Esophagus squamous epithelium (tissue), 5 donors: ENCODE measurements at places on chromosomes 7 and 10. TPM values are rescaled to one million over a fixed set of nuclear protein-coding genes. Genes with fewer than 3 reads are reported as not detected.

DNA sequence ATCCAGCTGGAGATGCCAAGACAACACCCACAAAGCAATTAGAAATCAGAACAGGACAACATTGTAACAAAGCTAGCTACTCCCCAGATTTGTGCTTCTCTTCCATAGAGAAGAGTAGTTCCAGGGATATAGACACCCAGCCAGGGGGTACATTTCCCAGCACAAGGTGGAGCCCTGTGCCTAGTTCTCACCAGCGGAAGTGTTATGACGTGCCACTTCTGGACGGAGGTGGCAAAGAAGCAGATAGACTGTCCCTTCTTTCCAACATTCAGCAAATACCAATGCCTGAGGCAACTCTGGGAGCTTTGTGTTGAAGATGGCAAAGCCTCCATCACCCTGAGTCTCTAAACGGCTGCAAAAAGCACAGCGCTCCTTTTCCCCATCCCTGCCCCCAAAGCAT, 23.4 kb upstream of the GSAP start:
- H3K27ac ChIP-seq: no peak overlapping the region
- H3K4me3 ChIP-seq: no peak overlapping the region
- no peak for DNase-seq
- H3K27me3 ChIP-seq: no peaks in the 10 kb centered on the region

- no peaks in the 10 kb centered on the region for H3K27me3 ChIP-seq
- H3K36me3 ChIP-seq: no peaks in the 10 kb centered on the region
- H3K4me1 ChIP-seq: no peaks in the 10 kb centered on the region
- no peak overlapping the region for H3K27ac ChIP-seq
- DNase-seq: no peak
- no peak overlapping the region for H3K4me3 ChIP-seq
These were observed 185.7 kb upstream of the ADO start for GRCh38 chr10:62618576-62619412.

DNA sequence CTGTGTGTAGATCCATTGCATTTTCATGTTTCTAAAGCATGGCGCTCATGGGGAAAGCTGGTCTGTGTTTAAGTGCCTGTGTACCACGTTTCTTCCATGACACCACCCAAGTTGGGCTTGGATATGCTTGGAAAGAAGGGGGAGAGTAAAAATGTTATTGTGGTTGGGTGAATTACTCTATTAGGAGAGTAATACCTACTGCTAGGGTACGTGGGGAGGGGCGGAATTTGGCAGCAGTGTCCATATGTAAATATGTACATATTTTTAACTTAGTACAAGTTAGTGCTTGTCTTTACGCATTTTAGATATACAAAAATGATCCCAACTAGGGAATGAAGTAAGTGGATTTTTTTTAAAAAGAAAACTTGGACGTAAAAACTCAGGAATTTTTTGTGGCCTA, 42.9 kb upstream of the SAMD8 start:
- no peaks in the 10 kb centered on the region for H3K27me3 ChIP-seq
- H3K27ac ChIP-seq: no peak overlapping the region
- no peak for DNase-seq
- H3K4me1 ChIP-seq: no peaks in the 10 kb centered on the region
- H3K36me3 ChIP-seq: no peaks in the 10 kb centered on the region
- H3K4me3 ChIP-seq: no peak overlapping the region

ZNF853 gene
- 2.9 TPM for total RNA-seq

COPS6 gene
- 50.6 TPM for total RNA-seq

GRCh38 chr10:132176623-132177500, 9.9 kb upstream of the DPYSL4 start:
- DNase-seq: no peak
- no peaks in the 10 kb centered on the region for H3K27me3 ChIP-seq
- no peak overlapping the region for H3K4me3 ChIP-seq
- no peak overlapping the region for H3K27ac ChIP-seq
- H3K4me1 ChIP-seq: no peaks in the 10 kb centered on the region

UTF1 gene
- total RNA-seq: not detected

- no peak overlapping the region for H3K27ac ChIP-seq
- DNase-seq: no peak
- H3K4me1 ChIP-seq: no peaks in the 10 kb centered on the region
- H3K27me3 ChIP-seq: no peaks in the 10 kb centered on the region
- H3K4me3 ChIP-seq: no peak overlapping the region
These were observed 33.5 kb downstream of the ZNF800 start for GRCh38 chr7:127359011-127359410.

NUTM2D gene
- total RNA-seq: 4.1 TPM

SFMBT2 gene
- total RNA-seq: 1.8 TPM

DNA sequence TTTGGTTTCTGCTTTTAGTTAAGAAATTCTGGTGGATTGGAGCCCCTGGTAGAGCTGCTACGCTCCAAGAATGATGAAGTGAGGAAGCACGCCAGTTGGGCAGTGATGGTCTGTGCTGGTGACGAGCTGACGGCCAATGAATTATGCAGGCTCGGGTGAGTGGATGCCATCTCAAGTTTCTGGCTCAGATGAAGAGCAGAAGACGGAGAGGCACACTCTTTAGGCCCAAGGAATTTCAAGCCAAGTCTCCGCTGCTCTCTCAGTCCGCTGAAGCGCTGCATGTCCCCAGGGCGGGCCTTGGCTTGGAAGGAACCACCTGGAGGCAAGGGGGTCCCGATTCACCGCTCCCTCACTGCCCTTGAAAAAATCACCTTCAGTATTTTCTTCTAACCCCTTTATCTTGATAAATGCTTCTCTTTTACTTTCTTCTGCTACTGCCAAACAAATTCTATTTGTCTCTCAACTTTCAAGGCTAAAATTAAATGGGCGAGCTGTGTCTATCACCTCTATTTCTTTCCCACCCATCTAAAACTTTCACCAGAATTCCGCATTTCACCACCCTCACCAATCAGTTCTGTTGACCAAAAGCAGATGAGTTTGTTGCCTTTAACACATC, 74.2 kb downstream of the ARMC3 start:
- H3K4me1 ChIP-seq: no peaks in the 10 kb centered on the region
- H3K4me3 ChIP-seq: no peak overlapping the region
- H3K36me3 ChIP-seq: no peaks in the 10 kb centered on the region
- no peak overlapping the region for H3K27ac ChIP-seq
- no peak for DNase-seq

OPN1SW gene
- total RNA-seq: not detected

ZCCHC24 gene
- total RNA-seq: 8.6 TPM

DNA sequence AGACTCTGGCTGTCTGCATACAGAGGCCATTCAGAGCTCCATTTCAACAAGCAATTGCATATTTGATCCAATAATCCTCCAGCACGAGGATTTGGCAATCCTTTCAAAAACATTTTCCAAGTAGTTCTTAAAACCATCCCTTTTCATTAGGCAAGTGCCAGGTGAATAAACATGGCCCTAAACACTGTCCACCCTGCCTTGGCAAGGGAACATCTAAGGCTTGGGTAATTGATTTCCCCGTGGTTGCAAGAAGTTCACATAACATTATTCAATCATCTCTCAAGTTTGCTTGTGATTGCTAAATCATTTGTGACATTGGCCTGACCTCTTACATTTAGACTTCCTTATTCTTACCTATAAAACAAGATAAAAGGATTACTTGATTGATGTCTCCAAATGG, 175.2 kb downstream of the CTTNBP2 start:
- H3K27me3 ChIP-seq: no peaks in the 10 kb centered on the region
- no peaks in the 10 kb centered on the region for H3K4me1 ChIP-seq
- no peak overlapping the region for H3K4me3 ChIP-seq
- no peaks in the 10 kb centered on the region for H3K36me3 ChIP-seq

DNA sequence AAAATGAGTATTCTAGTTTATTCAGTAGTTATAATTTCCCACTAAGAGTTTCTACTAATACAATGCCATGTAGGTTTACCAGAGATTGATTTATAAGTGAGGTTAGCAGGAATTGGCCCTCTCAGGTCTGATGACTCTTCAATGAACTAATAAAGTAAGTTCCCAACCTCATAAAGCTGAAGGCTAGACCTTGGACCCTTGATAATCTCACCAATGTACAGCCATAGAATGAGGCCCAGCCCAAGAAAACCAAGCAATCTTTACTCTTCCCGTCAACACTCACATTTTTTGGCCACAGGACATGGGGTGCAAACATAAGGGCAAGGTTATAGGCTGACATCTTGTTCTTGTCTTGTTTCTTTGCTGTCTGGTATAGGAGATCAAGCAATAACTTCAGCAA, 33.3 kb downstream of the ARHGAP19 start:
- H3K36me3 ChIP-seq: no peaks in the 10 kb centered on the region
- no peak for DNase-seq
- H3K27me3 ChIP-seq: no peaks in the 10 kb centered on the region

- no peak overlapping the region for H3K27ac ChIP-seq
- no peak overlapping the region for H3K4me3 ChIP-seq
These were observed 284.5 kb upstream of the KLF6 start for GRCh38 chr10:4069491-4069890.

OR2A14 gene
- not detected for total RNA-seq

PIK3CG gene
- 6.1 TPM for total RNA-seq

CPN1 gene
- total RNA-seq: not detected

DNA sequence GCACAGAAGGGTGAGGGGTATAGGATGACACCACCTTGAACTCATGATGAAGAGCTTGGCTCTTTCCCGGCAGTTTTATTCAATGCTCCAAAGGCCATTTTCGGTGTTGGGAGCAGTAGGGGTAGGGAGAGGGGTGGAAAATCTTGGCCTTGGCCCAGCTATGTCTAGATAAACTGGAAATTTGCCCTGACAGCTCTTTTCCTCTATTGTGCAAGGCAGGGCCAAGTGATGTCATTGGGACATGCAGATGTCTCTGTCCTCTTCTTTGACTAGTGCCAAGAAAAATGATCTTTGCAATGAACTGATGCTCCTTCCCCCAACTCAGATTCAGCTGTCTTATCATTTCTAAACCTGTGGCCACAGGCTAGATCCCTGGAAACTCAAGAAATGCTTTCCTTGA, 27.7 kb upstream of the PRKCQ start:
- no peaks in the 10 kb centered on the region for H3K27me3 ChIP-seq
- DNase-seq: no peak
- H3K36me3 ChIP-seq: no peaks in the 10 kb centered on the region
- no peaks in the 10 kb centered on the region for H3K4me1 ChIP-seq
- no peak overlapping the region for H3K4me3 ChIP-seq

PIP4K2A gene
- total RNA-seq: 9.0 TPM

DNA sequence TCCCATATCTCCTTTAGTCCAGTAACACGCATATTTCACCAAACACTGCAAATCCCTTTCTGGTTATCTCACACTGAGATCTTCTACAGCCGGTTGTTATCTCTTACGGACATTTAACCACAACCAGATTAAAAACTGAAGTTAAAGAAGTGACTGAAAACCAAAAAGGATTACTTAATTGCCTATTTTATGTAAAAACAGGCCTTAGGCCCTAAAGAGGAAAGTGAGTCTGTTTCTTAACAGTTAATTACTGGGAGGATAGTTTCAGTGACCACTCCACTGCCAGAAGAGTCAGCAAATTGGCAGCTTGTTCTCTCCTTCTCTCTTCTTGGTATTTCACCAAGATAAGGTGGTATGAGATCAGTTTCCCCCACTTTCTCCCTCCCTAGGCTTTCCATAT, 161.9 kb upstream of the MEOX2 start:
- no peaks in the 10 kb centered on the region for H3K27me3 ChIP-seq
- H3K4me1 ChIP-seq: no peaks in the 10 kb centered on the region
- no peak for DNase-seq
- no peak overlapping the region for H3K4me3 ChIP-seq
- H3K36me3 ChIP-seq: no peaks in the 10 kb centered on the region

- no peak overlapping the region for H3K27ac ChIP-seq
- H3K4me3 ChIP-seq: no peak overlapping the region
- H3K36me3 ChIP-seq: no peaks in the 10 kb centered on the region
- no peak for DNase-seq
These were observed 5.2 kb downstream of the OPTN start for GRCh38 chr10:13105184-13105583.

DNA sequence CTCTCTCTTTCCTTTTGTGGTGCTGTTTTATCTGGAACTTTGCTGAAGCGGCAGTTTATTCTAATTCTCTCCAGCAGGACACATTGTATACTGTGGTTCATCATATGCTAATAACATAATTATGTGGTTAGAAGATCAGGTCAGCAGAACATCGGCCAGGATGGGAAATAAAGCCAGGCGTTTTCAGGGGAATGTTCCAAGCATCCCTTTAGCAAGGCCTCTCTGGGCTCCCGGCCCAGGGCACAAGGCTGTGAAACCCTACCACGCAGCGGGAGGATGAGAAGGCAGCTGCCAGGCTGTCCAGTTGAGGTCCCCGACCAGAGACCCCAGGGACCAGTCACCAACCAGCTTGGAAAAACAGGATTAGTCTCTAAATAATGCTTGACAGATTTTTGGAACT, 112.2 kb upstream of the GALNT17 start:
- no peaks in the 10 kb centered on the region for H3K27me3 ChIP-seq
- no peaks in the 10 kb centered on the region for H3K4me1 ChIP-seq
- peak overlapping the region; percentile 47 for H3K27ac ChIP-seq
- DNase-seq: no peak
- no peaks in the 10 kb centered on the region for H3K36me3 ChIP-seq

OR6V1 gene
- total RNA-seq: not detected

FEZF1 gene
- total RNA-seq: not detected

ITPRID1 gene
- total RNA-seq: 1.00 TPM

DNA sequence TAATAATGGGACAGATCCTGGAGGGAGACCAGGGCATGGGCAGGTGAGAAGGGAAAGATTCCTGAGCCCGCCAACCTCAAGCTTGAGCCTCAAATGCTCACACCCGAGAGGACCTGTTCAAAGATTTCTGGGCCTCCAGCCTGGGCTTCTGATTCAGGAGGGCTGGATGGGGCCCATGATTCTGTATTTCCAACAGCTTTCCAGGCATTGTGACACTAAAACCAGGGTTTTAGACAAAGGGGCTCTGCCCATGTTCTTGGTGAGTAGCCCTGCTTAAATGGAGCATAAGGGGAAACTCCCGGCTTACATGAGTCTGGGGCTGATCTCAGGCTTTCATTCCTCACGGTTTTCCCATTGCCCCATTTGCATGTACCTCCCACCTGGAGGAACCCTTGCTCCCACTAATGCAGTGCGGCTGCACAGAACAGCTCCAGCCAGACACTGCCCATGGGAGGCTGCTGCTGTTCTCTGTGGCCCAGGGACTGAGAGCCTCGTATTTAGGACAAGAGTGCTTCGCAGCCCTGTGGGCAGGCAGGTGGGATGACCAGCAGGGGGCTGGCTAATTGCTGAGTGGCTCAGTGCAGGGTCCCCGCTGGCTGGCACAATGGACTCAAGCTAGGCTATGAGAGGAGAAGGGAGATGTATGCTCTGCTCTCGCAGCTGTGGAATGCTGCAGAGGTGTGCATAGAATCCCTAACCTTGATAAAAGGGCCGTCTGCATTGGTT, 135.3 kb upstream of the COBL start:
- H3K36me3 ChIP-seq: no peaks in the 10 kb centered on the region
- no peak overlapping the region for H3K4me3 ChIP-seq
- no peaks in the 10 kb centered on the region for H3K4me1 ChIP-seq
- H3K27ac ChIP-seq: no peak overlapping the region
- H3K27me3 ChIP-seq: no peaks in the 10 kb centered on the region

DNA sequence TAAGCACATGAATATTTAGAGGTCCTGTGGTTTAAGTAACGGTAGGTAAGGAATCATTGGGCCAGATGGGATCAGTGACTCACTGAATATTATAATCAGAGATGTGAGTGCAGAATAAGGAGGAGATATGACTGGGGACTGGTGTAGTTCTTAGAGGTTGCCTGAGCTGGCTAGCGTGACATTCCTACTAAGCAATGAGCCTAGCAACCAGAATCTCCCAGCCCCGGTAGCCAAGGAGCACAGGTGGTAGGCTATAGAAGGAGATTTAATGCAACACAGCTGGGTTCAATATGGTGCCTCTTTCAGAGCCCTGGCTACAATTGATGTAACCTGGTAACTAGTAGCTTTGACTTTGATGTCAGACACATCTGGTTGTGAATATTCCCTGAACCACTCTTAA, 641.6 kb downstream of the AUTS2 start:
- no peaks in the 10 kb centered on the region for H3K27me3 ChIP-seq
- no peak overlapping the region for H3K27ac ChIP-seq
- H3K4me1 ChIP-seq: no peaks in the 10 kb centered on the region
